ENCODE measurements at places on chromosomes 16 and 17. TPM values are rescaled to one million over a fixed set of nuclear protein-coding genes. Genes with fewer than 3 reads are reported as not detected.

GRCh38 chr16:51553314-51553713, 402.2 kb upstream of the SALL1 start:
- DNase-seq, result no peak

GRCh38 chr16:88770461-88771293, 14.3 kb downstream of the PIEZO1 start:
- DNase-seq, result no peak

GRCh38 chr16:58001781-58002415, 691 bp downstream of the USB1 start:
- no peak for DNase-seq

Gene KCNH6
- total RNA-seq, result not detected

Gene CCDC78
- not detected for total RNA-seq

Gene C16orf96
- 0.08 TPM for total RNA-seq

Gene NF1
- total RNA-seq, result 27.5 TPM

Gene CCDC200
- total RNA-seq, result not detected
